Stimulated activated CD4-positive, alpha-beta T cell treated with anti-CD3 and anti-CD28 coated beads, TNF-alpha, amount 100 ng/mL, for 48 hours (primary cell): ENCODE measurements at places on chromosomes 7 and 10.

DNA sequence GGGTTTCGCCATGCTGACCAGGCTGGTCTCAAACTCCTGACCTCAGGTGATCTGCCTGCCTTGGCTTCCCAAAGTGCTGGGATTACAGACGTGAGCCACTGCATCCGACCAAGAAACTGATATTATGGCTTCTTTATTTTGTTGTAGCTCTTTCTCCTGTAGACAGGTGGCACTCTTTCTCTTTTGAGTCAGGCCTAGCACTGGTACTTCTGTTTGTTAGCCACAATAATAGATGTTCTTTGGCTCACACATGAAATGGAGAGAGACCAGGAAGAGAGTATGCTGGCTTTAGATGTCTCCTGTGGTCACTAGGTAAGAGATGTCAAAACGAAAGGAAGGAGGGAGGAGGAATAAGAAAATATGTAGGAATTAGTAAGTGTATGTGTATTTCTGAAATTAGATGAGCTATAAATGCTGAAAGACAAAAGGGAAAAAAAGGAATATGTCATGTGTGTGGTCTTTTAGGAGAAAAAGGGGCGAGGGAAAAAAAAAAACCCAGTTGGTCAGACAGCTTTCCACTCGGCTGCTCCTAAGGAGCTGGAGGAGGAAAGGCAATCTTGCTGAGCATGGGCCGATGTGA, 78.7 kb downstream of the CLEC2L start:
- DNase-seq = no peak

GRCh38 chr10:56537984-56538383, 176.9 kb upstream of the ZWINT start:
- DNase-seq = no peak

GRCh38 chr10:75544386-75544785, 113.0 kb downstream of the LRMDA start:
- DNase-seq = no peak

GRCh38 chr10:67539312-67539711, 156.7 kb downstream of the CTNNA3 start:
- no peak for DNase-seq

DNA sequence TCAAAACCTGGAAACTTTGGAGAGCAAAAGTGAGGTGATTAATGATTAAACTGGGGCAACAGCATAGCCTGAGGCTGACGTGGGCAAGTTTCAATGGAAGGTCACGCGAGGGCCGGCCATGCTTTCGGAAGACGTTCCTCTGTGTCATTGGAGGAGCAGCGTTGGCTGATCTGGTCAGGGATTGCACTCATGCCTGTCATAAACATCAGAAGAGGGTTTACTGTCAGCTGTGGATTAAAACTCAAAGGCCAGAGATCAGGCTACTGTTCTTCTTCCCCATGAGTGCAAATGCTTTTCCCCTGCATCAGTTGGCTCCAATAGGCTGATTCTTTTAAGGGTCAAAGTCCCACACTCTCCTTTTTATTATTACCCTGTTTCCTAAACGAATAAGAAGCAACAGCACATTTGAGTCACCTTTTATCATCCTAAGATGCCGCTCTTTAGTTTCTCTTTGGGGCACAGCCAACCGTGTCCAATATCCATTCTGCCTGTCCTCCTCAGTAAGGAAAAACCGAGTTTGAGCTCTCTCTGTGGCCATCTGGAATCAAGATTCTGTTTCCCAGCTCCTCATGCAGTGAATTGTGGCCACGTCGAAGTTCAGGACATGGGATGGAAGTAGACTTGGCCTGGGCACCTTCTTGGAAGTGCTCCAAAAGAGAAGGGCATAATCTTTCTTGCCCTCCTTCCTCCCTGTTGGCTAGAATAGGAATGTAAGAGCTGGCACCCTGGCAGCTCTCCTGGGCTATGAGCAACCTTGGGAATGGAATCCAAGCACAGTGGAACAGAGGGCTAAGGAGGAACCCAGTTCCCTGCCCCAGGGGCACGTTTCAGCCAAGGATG, 62.5 kb upstream of the INSIG1 start:
- DNase-seq = no peak

- peak; percentile 37 for DNase-seq
Observed at GRCh38 chr10:59905066-59905730, 1.2 kb downstream of the CCDC6 start.
